ENCODE measurements at places on chromosomes 7 and 10.

GRCh38 chr10:37434091-37434490 lies 308.7 kb downstream of the ANKRD30A start:
- no peak for DNase-seq

DNA sequence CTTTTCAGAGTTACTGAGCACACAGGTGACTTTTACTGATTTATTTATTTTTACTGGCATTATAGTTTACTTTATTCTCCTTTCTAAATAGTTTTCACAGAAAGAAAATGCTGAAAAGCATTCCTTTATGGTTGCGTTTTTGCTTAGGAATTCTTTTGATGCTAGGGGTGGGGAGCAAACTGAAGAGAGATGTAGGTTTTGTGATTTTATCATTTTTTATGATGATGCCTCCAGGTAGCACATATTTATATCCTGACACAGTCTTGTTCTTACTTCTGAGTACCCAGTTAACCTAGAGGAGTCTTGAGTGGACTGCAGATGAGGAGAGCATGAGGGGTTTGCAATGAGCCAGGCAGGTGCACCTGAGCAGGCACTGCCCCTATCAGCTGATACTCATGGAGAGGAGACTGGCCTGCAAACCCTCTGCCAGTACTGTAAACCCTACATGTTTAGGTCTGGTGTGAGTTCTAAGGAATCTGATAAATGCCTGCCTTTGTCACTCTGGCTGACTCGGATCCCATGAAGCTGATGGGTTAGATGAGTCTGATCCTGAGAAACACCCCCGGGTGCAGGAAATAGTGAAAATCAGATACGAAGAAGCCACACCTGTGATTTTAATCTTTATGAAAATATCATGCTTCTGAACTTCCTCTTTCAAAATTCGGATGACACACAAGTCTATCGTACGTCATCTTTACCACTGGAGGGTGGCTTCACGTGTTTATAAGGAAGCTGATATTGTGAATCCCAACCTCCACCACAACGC lies 302.9 kb downstream of the WDR37 start:
- DNase-seq = peak; percentile 42

DNA sequence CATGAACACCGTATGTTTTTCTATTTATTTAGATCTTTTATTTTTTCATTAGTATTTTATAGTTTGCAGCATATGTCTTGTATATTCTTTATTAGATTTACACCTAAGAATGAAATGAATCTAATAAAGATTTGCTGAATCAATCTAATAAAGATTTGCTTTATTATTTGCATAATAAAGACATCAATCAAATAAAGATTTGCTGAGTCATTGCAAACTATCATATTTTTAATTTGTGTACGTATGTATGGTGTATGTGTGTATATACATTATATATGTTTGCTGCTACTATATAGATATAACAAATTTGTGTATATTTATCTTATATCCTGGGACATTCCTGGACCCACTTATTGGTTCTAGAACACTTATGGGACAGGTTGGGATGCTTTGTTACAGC lies 147.5 kb downstream of the PTN start:
- DNase-seq = no peak

DNA sequence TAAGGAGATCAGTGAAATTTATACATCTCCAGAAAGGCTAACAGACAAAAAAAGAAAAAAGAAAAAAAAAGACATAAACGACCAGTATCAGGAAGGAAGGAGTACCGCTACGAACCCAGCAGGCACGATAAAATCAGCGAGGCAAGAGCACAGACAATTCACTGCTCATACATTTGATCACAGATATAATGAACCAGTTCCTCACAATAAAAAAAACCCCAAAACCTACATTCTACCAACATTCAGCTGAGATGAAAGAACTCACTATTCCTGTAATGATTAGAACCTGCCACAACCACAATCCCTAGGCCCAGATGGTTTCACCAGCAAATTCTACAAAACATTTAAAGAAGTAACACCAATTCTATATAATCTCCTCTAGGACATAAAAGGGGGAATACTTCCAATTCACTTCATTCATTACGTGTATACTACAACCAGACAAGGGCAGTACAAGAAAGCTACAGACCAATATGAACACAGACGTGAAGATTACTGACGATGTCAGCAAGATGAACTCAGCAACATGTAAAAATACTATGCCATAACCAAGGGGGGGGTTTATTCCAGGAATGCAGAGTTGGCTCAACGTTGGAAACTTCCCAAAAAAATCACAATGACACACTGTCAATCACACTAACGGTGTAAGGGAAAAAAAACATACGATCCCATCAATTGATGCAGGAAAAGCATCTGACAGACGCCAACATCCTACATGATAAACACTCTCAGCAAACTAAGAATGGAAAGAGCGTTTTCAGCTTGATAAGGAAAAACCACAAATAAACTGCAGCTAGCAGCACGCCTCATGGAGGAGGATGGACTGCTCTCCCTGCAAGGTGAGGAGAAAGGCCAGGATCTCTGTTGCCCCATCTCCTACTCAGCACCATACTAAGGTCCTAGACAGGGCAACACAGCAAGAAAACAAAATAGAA lies 256.2 kb downstream of the ELFN1 start:
- peak; percentile 51 for DNase-seq

- DNase-seq = no peak
These were observed 8.8 kb downstream of the GATA3 start for GRCh38 chr10:8063128-8063908.

DNA sequence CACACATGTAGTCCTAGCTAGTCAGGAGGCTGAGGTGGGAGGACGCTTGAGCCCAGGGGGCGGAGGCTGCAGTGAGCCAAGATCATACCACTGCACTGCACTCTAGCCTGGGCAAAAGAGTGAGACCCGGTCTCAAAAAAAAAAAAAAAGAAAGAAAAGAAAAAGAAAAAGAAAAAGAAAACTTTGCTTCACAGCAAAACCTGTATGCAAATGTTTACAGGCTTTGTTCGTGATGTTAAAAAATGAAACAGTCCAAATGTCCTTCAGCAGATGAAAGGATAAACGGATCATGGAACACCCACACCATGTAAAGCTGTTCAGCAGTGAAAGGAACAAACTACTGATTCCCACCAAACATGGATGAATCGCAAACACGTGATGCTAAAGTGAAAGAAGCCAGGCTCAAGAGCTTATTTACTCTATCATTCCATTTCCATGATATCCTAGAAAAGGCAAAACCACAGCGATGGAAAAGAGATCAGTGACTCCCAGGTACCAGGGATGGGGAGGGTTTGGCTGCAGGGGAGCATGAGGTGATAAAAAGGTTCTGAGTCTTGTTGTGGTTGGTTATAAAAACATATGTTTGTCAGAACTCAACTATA lies 15.1 kb downstream of the LRRC20 start:
- DNase-seq = no peak

DNA sequence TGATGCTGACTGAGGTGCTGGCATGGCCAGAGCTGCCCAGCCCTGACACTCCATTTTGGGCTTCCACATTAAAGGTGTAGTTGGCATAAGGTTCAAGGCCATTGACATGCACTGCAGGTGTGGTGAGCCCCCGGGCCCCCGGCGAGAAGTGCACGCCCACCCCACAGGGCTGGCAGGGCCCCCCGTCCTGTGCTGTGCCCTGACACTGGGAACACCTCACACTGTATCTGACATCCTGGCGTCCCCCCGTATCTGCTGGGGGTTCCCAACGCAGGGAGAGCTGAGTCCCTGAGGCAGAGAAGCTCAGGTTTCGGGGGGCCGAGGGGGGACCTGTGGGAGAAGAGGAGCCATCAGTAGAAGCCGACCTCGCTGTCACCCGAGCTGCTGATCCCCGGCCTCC lies 10.0 kb downstream of the EPHA1 start:
- DNase-seq = no peak

DNA sequence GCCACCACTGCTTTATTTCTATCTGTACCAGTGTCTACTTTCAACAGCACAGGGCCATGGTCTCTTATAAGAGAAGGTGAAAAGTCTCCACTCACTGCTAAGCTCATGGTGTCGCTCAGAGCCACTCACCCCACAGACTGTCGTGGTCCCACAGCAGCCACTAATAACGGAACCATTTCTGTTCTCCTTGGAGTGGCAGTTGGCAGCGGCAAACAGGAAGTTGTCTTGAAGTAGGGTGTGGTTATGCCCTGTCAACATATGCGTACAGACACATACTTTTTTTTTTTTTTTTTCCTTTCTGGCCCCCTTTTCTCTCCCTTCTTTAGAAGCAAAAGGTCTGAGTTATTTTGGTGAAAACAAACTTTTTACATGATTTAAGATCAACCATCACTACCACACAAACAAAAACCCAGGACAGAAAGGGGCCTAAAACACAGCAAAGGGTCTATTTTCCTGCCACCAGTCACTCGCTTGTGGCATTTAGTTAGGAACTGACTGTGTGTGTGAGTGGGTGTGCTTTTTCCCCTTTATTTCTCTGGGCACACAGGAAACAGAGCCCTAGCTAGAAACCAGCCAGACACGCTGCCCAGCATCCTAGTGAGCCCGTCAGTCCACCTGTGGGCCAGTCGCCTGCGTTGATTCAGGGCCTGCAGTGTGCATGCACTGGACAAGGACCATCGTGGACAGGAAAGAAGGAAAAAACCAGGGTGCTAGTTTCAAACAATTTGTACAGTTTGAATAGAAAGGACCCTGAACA lies 96.7 kb upstream of the EFCAB10 start:
- peak; percentile 65 for DNase-seq

- no peak for DNase-seq
These were observed 56.2 kb upstream of the GATAD1 start for GRCh38 chr7:92391071-92391470.

DNA sequence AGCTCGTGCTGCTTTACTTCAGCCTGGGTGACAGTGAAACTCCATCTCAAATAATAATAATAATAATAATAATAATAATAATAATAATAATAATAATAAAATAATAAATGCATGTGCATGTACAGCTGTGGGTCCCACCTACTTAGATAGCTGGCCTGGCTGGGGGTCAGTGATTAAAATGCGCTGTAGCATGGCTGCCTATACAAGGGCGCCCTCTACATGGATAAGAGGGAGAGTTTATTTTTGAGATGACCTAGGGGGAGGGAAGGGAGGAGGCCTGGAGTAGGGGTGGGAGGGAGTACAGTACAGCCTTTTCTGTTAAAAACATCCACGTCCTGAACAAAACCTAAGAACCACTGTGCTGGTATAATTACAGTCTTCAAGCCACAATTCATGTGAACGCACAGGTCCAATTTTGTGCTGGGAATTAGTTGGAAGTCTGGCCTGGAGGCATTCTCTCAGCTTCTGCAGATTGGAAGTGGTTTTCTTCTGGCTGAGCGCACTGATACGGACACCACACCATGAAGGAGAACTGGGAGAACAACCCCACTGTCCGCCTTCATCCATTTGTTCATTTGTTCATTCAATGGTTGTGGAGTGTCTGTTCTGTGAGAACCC lies 146.5 kb downstream of the TMEM178B start:
- no peak for DNase-seq

- no peak for DNase-seq
These were observed 33.6 kb upstream of the GUSB start for GRCh38 chr7:66015440-66016130.

DNA sequence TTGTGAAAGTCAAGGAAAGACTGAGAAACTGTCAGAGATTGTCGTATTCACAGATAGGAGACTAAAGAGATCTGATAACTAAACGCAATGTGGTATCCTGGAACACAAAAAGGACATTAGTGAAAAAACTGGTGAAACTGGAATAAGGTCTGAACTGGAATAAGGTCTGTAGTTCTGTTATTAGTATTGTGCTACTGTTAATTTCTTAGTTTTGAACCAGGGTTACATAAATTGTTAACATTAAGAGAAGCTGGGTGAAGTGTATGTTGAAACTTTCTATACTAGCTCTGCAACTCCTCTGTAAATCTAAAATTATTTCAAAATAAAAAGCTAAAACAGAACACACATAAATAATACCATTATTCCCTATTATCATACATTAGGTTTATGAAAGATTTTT lies 3.4 kb upstream of the NT5C2 start:
- DNase-seq = no peak

DNA sequence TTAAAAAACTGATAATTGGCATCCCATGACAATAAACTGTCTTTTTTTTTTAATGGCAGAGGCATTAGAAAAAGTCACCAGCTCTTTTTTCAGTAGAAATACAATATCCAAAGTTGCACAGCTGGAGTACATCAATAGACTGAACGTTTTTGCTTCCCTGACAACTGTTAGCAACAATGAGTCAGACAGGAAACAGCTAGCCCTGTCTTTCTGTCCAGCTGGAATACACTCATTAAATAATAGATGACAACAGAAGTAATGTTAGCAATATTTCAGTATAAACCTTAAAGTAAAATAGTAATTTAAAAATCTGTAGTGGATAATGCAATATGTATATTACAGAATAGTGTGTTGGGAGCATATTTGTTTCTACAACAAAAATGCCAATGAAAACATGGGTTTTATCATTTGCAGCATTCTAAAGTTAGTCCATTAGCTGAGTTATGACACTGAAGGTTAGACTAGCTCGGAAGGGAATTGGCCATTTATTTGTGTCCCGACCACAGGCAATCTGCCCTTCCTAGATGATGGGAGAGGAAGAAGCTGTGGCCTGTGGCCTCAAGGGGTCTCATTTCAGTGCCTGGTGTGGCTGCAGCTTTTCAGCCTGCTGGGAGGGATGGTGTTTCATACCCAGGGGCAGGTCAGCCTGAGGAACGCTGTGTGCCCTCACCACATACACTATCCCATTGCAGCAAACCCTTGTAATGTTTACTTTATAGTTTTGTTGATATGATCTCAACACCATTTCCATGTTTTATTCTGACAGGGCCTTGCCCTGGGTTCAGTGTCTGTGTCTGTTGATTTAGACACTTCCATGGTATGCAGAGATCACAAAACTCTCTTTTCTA lies 173.3 kb downstream of the SLC16A9 start:
- DNase-seq = no peak

GRCh38 chr7:71261066-71261465 lies 129.1 kb downstream of the GALNT17 start:
- DNase-seq = no peak

- no peak for DNase-seq
These were observed 6.7 kb upstream of the RASGEF1A start for GRCh38 chr10:43273543-43273942.
